Spinal cord (tissue), 10 donors: ENCODE measurements at places on chromosomes 1 and 21. TPM values are rescaled to one million over a fixed set of nuclear protein-coding genes. Genes with fewer than 3 reads are reported as not detected.

GRCh38 chr1:10556430-10557005 is 81.8 kb downstream of the PEX14 start:
- no peak for DNase-seq

The LCE6A gene
- total RNA-seq, result not detected

The SPRR5 gene
- not detected for total RNA-seq

- no peak for DNase-seq
These were observed 263.7 kb downstream of the TNR start for GRCh38 chr1:175479521-175480342.

The MDM4 gene
- total RNA-seq, result 64.8 TPM

GRCh38 chr1:15722836-15723532 is 13.1 kb upstream of the SLC25A34 start:
- DNase-seq, result no peak

- peak; percentile 87 for DNase-seq
These were observed 721 bp downstream of the PBXIP1 start for GRCh38 chr1:154955039-154955717.

DNA sequence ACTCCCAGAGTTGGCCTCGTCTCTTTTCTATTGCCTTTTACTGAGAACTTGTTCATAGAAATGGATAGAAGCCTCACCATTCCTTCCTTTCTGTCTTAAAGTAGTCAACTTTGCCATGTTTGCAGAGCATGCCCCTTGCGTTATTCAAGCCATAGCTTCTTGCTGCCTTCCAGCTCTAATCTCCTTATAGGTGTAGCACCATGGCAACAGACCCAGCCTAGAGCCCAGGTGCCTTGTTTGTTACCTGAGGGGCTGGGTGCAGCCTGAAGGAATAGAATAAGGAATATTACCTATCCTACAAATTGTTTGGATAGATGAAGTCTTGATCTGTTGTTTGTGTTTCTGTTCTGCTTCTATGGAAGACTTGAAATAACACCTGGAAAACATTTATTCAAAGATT is 59.9 kb downstream of the CLEC20A start:
- no peak for DNase-seq

DNA sequence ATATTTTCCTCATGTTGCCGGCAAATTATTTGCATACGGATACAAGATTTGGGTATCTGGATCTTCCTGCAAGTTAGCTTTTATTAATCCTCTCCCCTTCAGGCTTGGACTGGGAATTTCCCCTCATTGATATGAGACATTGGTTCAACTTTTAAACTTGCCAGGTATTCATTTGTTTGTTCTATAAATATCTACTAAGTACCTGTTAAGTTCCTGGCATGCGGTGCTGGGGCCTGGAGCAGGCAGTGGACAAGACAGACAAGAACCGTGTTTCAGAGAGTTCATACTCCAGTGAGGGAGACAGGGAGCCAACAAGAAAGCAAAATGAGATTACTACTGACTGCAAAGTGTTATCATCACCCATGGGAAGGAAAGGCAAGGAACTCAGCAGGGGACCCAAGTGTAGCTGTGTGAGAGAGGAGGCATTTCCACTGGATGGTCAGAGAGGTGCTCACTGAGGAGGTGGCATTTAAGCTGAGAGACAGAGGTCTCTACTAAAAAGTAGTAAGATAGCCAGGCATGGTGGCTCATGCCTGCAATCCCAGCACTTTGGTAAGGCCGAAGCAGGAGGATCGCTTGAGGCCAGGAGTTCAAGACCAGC is 39.1 kb upstream of the FHAD1 start:
- no peak for DNase-seq

DNA sequence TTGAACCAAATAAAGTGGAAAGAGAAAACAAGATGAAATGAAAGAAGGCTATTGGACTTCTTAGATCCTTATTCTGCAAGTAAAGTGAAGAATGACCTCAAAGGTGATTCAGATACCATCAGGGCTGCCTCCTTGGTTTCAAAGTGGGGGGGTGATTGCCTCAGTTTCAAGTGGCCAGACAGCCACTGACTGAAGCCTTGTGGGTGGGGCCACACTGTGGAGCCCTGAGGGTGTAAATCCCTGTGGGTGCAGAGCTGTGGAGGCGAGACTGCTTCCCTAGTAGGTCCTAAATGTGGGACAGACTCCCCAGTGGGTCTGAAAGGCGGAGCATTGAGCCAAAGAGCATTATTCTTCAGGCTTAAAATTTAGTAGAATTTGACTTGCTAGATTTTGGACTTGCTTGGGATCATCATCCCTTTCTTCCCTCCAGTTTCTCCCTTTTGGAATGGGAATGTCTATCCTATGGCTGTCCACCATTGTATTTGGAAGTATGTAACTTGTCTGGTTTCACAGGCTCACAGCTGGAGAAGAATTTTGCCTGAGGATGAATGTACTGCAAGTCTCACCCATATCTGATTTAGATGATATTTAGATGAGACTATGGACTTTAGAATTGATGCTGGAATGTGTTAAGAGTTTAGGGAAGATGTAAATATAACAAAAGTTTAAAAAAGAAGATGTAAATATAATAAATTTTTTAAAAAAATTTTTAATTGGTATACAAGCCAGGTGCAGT is 71.6 kb upstream of the SOX13 start:
- no peak for DNase-seq

- DNase-seq, result peak; percentile 61
These were observed 859 bp upstream of the LRRC8B start for GRCh38 chr1:89523572-89524368.

The SHISAL2A gene
- 1.1 TPM for total RNA-seq
